Esophagus muscularis mucosa (tissue), 4 donors: ENCODE measurements at places on chromosomes 6 and 20. TPM values are rescaled to one million over a fixed set of nuclear protein-coding genes. Genes with fewer than 3 reads are reported as not detected.

DNA sequence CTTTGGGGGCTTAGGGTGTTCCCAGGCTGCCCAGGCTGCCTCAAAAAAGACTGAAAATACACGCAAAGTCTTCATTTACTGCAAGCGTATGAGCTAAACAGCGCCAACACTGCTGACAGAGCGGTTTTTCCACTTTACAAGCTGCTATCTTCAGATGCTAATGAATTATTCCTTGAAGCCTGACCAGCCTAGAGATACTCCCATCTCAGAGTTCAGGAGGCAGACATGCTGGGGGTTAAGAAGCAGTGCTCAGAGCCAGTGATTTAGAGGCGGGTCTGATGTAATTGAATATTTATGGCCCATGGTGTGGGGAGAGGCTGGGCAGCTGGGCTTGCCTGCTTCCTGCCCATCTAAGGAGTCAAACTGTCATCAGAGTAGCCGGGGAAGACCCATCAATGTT lies 241.4 kb downstream of the SLC24A3 start:
- no peak for DNase-seq
- H3K4me1 ChIP-seq = peaks cover 28% of the 10 kb centered on the region
- no peaks in the 10 kb centered on the region for H3K36me3 ChIP-seq
- no peak overlapping the region for H3K4me3 ChIP-seq
- no peaks in the 10 kb centered on the region for H3K27me3 ChIP-seq

- no peak overlapping the region for H3K4me3 ChIP-seq
- no peak for DNase-seq
- H3K27me3 ChIP-seq = no peaks in the 10 kb centered on the region
- peaks cover 98% of the 10 kb centered on the region for H3K4me1 ChIP-seq
- H3K27ac ChIP-seq = peak overlapping the region; percentile 53
- H3K36me3 ChIP-seq = no peaks in the 10 kb centered on the region
Observed at GRCh38 chr20:41051009-41051825, 22.6 kb downstream of the TOP1 start.

DNA sequence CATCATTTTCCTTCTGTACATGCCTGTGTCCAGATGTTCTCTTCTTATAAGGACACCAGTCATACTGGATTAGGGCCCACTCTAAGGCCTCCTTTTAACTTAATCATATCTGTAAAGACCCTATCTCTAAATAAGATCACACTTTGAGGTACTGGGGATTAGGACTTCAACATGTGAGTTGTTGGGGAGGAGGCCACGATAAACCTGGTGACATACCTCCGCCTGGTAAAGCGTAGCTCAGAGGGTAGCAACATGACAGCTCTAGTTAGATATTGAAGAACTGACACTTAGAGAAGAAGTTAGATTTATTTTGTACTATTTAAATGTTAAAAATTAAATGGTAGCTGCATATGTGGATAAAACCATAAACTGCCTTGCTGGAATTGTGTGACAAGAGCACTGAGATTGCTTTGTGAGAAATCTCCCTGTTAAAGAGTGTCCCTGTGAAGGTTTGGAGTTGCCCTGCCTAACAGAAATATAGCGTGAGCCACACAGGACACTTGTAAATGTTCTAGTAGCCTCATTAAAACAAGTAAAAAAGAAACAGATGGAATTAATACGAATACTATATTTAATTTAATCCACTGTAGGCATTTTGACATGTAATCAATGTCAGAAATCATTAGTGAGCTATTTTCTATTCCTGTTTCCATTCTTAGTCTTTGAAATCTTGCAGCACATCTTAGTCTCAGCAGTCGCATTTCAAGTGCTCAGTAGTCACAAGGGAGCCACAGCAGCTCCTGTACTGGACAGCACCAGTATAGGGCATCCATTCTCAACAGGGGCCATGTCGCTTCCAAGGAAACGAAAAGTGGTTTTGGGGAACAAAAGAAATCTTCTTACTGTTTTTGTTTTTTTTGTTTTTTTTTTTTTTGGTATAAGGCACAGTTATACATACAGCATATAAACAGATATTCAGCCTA lies 13.4 kb downstream of the PLCB1 start:
- DNase-seq = no peak
- H3K4me3 ChIP-seq = no peak overlapping the region
- H3K27ac ChIP-seq = peak overlapping the region; percentile 8
- no peaks in the 10 kb centered on the region for H3K27me3 ChIP-seq
- peaks cover 18% of the 10 kb centered on the region for H3K4me1 ChIP-seq
- no peaks in the 10 kb centered on the region for H3K36me3 ChIP-seq

DNA sequence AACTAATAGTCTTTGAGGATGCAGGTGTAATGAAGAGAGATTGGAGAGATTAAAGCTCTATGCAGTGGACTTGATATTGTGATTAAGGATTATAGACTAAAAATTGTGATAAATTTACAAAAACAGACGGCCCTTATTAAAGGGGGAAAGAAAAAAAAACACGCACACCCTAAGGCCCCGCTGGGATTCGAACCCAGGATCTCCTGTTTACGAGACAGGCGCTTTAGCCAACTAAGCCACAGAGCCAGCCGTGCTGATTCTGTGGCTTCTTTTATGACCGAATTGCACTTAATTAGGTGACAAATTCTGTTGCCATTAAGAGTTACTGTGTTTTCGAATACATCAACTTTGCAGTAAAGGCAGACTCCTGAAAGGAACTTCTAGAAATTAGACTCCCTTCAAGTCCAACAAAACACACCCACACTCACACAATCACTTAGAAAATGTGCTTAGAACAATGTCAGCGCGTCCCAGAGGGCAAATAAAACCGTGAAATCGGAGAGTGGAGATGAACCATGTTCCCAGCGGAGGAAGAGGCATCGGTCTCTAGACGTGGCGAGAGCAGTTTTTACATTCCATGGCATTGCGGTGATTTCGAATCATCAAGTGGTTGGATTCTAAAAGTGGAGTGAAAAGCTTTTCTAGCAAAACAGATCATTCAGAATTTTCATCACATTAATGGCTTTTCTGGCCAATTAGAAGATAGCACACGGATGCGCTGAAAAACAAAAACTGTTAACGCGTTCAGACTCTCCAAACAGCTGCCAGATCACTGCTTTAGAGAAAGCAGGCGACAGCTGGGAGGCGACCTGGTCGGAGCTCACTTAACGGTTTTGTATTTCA lies 122.6 kb downstream of the GPX5 start:
- H3K4me3 ChIP-seq = peak overlapping the region; percentile 32
- no peak for DNase-seq
- H3K27ac ChIP-seq = no peak overlapping the region
- H3K4me1 ChIP-seq = no peaks in the 10 kb centered on the region

GRCh38 chr6:54074578-54075195 lies 36.6 kb upstream of the MLIP start:
- H3K27me3 ChIP-seq = no peaks in the 10 kb centered on the region
- no peak overlapping the region for H3K4me3 ChIP-seq
- peaks cover 24% of the 10 kb centered on the region for H3K4me1 ChIP-seq
- no peaks in the 10 kb centered on the region for H3K36me3 ChIP-seq

DNA sequence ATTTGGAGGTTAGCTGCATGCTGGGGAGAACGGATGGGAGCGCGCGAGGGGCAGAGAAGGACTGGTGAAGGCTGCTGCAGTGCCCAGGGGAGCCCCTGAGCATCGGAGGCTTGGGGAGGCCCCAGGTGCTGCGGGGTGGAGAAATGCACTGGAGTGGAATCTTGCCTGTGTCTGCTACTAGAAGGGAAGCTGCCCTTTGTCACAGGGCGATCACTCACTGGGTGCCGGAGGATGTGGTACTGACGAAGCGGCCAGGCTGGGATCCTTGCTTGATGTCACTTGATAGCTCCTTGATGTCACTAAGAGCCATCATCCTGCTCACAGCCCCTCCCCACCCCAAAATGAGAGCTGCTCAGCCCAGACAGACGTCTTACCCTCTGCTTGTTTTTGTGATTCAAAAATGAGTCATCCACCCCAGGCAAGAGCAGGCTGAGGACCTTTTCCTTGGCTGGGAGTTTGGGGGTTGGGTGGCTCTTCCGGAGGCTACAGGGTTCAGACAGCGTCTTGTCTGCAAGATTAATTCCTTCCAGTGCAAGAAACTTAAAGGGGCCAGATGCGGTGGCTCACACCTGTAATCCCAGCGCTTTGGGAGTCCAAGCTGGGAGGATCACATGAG lies 62.6 kb upstream of the PMEPA1 start:
- H3K36me3 ChIP-seq = no peaks in the 10 kb centered on the region
- no peaks in the 10 kb centered on the region for H3K4me1 ChIP-seq
- H3K27ac ChIP-seq = no peak overlapping the region
- peaks cover 4% of the 10 kb centered on the region for H3K27me3 ChIP-seq
- no peak for DNase-seq
- H3K4me3 ChIP-seq = no peak overlapping the region

- DNase-seq = no peak
- H3K36me3 ChIP-seq = no peaks in the 10 kb centered on the region
- no peaks in the 10 kb centered on the region for H3K27me3 ChIP-seq
Observed at GRCh38 chr6:14771016-14771415, 474.9 kb upstream of the JARID2 start.

DNA sequence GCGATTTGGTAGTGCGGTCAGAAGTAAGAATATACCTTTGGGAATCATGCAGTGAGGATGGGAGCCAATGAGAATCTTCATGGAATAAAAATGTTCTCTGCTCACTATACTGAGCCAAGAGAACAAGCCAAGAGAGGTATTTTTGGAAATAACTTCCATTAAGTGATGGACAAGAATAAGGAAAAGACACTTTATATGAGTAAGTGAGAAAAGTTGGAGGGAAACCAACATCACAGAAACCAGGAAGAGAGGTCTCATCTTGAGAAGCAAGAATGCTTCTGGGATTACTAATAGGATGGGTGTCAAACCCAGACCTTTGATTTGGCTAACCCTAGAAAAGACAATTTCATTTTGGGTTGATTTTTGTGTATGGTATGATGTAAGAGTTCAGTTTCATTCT lies 181.2 kb upstream of the JAG1 start:
- H3K4me1 ChIP-seq = peaks cover 15% of the 10 kb centered on the region
- no peak for DNase-seq
- H3K27me3 ChIP-seq = no peaks in the 10 kb centered on the region
- H3K4me3 ChIP-seq = no peak overlapping the region

DNA sequence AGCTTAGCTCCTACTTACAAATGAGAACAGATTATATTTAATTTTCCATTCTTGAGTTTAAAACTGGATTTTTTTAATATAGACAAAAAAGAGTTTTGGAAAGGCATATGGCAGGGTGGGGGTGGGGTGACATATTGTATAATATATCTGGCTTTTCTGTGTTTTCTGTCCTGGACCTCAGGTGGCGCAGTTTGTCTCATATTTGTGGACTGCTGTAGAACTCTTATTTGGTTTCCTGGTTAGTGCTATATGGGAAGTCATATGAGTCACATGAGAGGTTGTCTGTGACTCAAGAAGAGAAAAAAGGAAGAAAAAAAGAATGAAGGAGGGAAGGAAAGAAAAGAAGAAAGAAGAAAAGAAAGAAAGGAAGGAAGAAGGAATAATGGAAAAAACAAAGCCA lies 131.8 kb downstream of the CLVS2 start:
- no peaks in the 10 kb centered on the region for H3K36me3 ChIP-seq
- no peaks in the 10 kb centered on the region for H3K27me3 ChIP-seq
- no peaks in the 10 kb centered on the region for H3K4me1 ChIP-seq
- H3K27ac ChIP-seq = no peak overlapping the region

- no peak overlapping the region for H3K4me3 ChIP-seq
- H3K4me1 ChIP-seq = peaks cover 50% of the 10 kb centered on the region
- no peak for DNase-seq
- peak overlapping the region; percentile 79 for H3K27ac ChIP-seq
Observed at GRCh38 chr20:62618611-62619529, 23.4 kb upstream of the SLCO4A1 start.

GRCh38 chr6:136793363-136793762 lies 1.1 kb upstream of the MAP3K5 start:
- H3K4me3 ChIP-seq = peak overlapping the region; percentile 90
- DNase-seq = no peak
- H3K4me1 ChIP-seq = peaks cover 33% of the 10 kb centered on the region
- H3K27ac ChIP-seq = peak overlapping the region; percentile 90
- no peaks in the 10 kb centered on the region for H3K27me3 ChIP-seq

DNA sequence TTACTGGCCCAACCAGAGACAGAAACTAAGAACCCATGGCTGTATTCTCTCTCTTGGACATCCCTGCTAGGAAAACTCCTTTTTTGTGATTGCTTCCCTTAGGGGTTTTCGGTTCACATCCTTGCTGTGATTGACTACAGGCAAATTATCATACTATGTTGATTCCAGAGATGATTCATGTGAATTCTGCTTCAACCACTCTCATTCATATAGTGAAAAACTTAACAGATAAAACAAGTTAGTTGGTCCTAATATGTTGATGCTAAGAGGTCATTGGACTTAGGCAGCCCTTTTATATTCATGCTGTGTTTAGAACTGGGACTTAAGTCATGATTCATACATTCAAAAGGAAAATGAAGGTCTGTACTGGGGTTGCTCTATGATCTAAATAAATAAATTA lies 76.9 kb upstream of the CCN2 start:
- H3K36me3 ChIP-seq = no peaks in the 10 kb centered on the region
- H3K4me1 ChIP-seq = no peaks in the 10 kb centered on the region
- H3K27me3 ChIP-seq = no peaks in the 10 kb centered on the region
- no peak for DNase-seq
- H3K4me3 ChIP-seq = no peak overlapping the region

GRCh38 chr6:154757352-154758050 lies 24.3 kb downstream of the SCAF8 start:
- no peak overlapping the region for H3K27ac ChIP-seq
- no peaks in the 10 kb centered on the region for H3K27me3 ChIP-seq
- no peaks in the 10 kb centered on the region for H3K36me3 ChIP-seq
- no peak overlapping the region for H3K4me3 ChIP-seq

DNA sequence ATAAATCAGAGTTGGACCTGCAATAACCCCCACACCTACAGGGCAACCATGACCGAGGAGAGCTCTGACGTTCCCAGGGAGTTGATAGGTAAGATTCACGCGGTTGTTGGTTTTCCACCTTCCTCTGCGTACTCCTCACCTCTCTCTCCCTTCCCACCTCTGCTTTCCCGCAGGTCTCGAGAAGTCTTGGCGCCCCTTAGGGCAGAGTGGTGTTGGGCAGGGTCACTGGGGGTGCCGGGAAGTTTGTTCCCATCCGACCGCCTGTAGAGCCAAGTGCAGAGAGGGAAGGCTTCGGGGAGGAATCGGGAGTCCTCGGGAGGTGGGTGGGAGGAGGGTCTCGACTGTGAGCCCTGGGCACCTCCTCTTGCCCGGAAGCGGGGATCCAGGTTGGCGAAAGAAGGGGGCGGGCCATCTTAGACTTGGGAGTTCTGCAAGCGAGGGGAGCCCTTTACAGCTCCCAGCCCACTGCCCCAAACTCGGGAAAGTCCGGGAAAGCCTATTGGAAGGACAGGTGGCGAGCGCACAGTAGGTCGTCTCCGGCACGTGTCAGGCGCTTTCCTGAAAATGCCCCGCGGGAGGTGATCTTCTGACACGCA lies 672 bp downstream of the CARMIL1 start:
- no peak for DNase-seq
- H3K27me3 ChIP-seq = peaks cover 20% of the 10 kb centered on the region
- H3K36me3 ChIP-seq = no peaks in the 10 kb centered on the region
- H3K27ac ChIP-seq = peak overlapping the region; percentile 66

GRCh38 chr6:113318575-113318917 lies 538.6 kb upstream of the MARCKS start:
- no peak overlapping the region for H3K4me3 ChIP-seq
- no peak overlapping the region for H3K27ac ChIP-seq
- no peaks in the 10 kb centered on the region for H3K36me3 ChIP-seq
- DNase-seq = no peak

- H3K4me3 ChIP-seq = no peak overlapping the region
- no peaks in the 10 kb centered on the region for H3K27me3 ChIP-seq
- H3K4me1 ChIP-seq = no peaks in the 10 kb centered on the region
- no peaks in the 10 kb centered on the region for H3K36me3 ChIP-seq
- peak; percentile 39 for DNase-seq
Observed at GRCh38 chr20:5349448-5349847, 32.7 kb upstream of the PROKR2 start.

PERP gene
- 123 TPM for total RNA-seq

NNAT gene
- 14.1 TPM for total RNA-seq

MYT1 gene
- total RNA-seq = not detected

TMEM63B gene
- total RNA-seq = 18.2 TPM

OPN5 gene
- not detected for total RNA-seq

GATA5 gene
- total RNA-seq = 0.33 TPM

KHDRBS2 gene
- total RNA-seq = 0.32 TPM

GGTLC1 gene
- not detected for total RNA-seq

SLC17A2 gene
- total RNA-seq = not detected
